ENCODE measurements at places on chromosomes 3 and 15.

DNA sequence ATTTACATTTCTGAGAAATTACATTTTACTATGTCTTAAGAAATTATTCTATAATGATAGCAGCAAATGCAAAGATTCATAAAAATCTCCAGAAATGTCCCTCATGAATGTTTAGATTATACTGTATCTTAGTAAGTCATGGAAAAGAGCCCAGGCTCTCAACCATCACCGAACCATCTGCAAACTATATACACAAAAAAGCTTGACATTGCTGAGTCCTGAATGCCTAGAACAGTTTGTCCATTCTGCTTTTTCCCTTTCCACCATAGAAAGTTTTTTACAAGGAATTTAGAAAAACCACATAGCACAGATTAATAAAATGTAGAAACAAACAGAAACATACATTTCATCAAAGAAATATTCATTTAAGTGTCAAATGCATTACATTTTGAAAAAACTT is 83.6 kb downstream of the MYO9A start:
- no peak for DNase-seq

- DNase-seq = no peak
These were observed 127.1 kb downstream of the ASB7 start for GRCh38 chr15:100729461-100729860.

DNA sequence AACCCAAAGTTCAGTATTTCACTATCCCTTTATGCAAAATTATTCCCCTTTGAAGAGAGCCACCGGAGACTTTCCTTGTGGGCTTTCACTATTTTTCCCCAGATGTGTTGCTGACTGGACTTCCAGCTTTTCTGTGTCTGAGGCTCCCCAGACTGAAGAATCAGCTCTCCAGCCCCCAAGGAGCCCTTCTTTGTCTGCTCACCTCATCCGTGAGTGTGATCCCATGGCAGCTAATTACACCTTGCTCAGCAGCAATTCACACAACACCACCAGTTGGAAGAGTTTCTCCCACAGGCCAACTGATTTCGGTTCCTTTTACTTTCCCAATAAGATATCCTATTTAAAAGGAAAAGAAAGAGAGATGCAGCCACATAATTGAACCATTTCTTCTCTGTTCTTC is 249.5 kb upstream of the TRIM42 start:
- no peak for DNase-seq

DNA sequence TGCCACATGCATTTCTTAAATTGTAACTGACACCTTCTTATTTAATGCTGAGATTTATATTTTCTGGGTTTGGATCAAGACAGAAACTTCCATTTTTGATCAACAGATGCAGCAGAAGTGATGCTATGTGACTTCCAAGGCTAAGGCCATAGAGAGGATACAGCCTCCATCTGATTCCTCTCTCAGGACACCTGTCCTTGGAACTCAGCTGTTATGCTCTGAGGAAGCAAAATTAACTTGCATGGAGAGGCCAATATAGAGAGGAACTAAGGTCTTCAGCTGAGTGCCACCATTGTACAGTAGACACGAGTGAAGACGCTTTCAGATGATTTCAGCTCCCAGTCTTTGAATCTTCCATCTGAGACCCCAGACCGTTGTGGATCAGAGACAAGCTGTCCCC is 296.9 kb upstream of the TBL1XR1 start:
- DNase-seq = no peak

- DNase-seq = no peak
These were observed 658.0 kb upstream of the DPPA4 start for GRCh38 chr3:109995377-109995776.

DNA sequence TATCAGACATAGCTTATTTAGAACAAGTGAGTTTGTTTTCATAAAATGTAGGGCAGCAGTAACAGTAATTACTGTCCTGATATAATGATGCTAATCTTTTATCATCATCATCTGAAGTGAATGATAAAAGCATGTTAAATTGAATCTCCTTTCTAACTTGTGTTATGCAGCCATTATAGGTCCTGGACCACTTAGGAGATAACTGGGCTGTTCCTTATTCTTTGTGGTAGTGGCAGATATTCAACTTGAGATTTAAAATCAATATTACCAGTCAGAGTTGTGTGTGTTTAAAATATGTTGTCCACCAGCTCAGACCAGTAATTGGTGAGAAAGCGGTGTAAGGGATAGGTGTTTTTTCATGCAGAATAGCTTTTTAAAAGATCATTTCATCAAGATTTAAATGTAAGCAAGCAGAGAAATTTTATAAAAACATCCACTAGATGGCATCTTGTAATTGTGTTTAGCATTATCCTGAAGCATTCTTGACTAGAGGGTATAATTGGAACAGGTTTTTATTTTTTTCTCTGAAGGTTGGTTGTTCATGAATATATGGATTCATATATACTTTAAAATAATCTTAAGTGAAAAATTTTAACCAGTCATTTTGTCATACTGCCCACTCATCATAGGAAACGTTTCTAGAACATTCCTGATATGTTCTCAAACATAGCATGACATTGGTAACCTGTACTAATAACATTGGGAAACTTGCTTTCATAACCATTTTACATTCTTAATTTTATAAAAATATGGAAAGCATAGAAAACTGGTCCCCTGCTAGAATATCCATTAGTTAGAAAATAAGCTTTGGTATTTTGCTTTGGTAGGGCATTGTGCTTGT is 153.9 kb downstream of the BBX start:
- DNase-seq = no peak

- DNase-seq = no peak
These were observed 95.4 kb downstream of the SRGAP3 start for GRCh38 chr3:9153904-9154619.

DNA sequence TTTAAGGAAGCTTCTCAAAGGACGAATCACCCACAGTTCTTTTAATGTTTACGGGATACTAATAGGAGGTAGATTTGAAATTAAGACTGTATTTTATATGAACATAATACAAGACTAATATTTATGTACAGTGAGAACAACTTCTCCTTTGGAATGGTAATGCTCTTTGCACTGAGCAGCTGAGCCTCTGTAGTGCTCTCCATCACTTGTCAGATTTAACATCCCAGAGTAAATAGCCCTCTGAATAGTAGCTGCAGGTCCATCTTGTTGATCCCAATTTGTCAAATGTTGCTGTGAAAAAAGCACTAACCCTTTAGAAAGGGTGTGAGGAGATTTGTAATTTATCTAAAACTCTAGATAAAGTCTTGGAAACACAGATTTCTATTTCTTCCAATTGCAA is 351.4 kb upstream of the KCNMB2 start:
- no peak for DNase-seq

GRCh38 chr3:119538772-119539171 is 20.6 kb downstream of the CD80 start:
- DNase-seq = no peak

GRCh38 chr15:57387564-57388076 is 11.3 kb downstream of the CGNL1 start:
- DNase-seq = no peak

DNA sequence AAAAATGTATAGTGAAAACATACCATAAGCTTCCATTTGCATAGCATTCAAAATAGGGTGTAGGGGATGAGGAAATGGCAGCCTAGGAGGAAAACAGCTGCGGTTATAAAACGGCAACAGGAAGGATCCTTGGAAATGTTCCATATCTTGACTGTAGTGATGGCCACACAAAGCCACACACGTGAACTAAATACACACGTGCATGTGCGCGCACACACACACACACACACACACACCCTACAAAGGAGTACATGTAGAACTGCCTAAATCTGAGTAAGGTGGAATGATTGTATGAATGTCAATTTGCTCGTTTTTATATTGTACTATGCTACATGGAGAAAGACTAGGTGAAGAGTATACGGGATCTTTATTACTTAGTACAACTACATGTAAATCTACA is 3.9 kb upstream of the IREB2 start:
- no peak for DNase-seq

GRCh38 chr15:84955089-84955848 is 26.4 kb upstream of the PDE8A start:
- DNase-seq = peak; percentile 37

DNA sequence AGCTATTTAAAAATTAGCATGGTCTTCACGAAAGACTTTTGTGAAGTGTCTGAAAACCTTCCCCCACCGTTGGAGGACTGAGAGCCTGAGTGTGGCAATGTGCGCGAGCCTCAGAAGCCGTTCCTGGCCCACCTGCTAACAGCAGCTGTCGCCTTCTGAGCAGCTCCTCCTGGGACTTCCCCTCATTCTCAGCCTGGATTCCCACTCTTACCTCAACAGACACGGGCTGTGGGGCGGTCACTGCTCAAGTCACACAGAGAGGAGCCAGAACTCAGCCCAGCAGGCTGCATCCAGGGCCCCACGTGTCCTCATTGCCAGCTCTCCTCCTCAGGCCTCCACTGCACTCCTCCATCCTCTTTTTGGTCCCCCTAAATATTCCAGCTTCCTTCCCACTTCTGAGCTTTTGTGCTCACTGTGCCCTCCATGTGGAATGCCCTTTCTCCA is 7.8 kb downstream of the DNASE1L3 start:
- no peak for DNase-seq

GRCh38 chr3:178508443-178508825 is 27.8 kb upstream of the KCNMB2 start:
- no peak for DNase-seq

DNA sequence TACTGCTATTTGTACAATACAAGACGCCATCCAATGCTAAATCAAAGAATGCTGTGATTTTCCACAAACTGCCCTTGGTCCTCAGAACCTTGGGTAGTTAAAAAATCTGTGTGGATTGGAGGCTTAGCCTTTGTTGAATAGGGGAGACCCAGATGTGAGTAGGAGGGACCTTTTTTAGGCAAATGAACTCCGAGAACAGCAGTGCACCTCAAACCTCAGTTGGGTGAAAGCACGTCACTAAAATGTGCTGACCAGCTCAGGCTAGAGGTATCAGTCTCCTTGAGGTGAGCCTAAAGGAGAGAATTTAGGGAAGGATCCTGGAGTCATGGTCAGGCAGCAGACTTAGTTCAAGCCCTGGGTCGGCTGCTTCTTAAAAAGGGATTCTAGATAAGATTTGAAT is 200.7 kb downstream of the SOX2 start:
- no peak for DNase-seq

GRCh38 chr15:85150130-85150480 is 168.4 kb downstream of the PDE8A start:
- DNase-seq = no peak

- DNase-seq = no peak
These were observed 78.4 kb downstream of the THRB start for GRCh38 chr3:24416224-24416623.

DNA sequence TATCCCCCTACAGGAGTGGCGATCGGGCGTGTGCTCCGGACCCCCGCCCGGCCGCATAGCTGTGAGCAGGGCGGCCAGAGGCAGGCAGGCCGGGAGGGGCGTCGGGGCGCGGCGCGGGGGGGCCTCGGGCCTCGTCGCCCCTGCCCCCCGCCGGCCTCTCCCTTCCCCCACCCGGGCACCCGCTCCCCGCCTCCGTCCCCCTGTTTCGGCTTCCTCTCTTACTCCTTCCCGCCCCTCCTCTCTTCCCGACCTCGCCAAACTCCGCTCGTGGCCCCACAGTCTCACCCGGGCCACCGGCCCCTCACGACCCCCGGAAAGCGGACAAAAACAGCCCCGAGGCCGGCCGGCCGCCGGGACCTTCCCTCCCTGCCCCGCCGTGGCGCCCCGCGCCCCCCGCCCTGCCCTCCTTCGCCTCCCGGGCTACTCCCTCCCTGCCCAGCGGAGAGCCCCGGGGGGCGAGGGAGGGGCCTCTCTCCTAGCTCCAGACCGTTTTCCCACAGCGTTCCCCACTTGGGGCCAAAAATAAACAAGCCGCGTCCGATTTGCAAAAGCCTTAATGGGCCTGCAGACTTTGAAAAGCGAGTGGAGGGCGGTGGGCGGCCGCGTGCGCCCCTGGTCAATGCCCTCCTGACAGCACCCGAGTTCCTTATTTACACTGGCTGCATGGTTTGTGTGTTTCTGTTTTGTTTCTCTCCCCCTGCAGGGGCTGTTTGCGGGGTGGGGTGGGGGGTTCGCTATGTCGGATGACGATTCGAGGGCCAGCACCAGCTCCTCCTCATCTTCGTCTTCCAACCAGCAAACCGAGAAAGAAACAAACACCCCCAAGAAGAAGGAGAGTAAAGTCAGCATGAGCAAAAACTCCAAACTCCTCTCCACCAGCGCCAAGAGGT is 1.0 kb downstream of the UBE2E1 start:
- no peak for DNase-seq

DNA sequence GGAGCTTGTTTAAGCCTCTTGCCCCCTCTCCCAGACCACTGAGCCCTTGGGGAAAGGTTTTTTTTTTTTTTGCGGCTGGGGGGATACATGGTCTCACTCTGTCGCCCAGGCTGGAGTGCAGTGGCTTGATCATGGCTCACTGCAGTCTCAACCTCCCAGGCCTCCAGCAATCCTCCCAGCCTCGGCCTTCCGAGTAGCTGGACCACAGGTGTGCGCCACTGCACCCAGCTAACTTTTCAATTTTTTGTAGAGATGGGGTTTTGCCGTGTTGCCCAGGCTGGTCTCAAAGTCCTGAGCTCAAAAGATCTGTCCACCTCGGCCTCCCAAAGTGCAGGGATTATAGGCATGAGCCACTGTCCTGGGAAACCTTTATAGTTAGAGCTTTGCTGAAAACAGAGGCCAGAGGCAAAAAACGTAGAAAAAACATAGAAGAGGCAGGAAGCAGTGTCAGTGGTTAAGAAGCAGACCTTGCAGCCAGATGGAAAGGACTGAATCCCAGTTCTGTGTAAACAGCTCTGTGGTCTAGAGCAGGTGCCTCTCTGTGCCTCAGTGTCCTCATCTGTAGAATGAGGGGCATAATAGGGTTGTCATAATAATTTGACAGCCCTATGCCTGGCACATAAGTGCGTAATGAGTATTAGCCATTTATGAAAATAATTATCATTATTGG is 33.1 kb downstream of the CMTM7 start:
- DNase-seq = no peak

- DNase-seq = peak; percentile 5
These were observed 580.4 kb upstream of the TBL1XR1 start for GRCh38 chr3:177777699-177778098.

GRCh38 chr3:32508711-32509110 is 6.1 kb upstream of the CMTM6 start:
- no peak for DNase-seq

GRCh38 chr15:76865548-76865991 is 39.6 kb downstream of the SCAPER start:
- no peak for DNase-seq

DNA sequence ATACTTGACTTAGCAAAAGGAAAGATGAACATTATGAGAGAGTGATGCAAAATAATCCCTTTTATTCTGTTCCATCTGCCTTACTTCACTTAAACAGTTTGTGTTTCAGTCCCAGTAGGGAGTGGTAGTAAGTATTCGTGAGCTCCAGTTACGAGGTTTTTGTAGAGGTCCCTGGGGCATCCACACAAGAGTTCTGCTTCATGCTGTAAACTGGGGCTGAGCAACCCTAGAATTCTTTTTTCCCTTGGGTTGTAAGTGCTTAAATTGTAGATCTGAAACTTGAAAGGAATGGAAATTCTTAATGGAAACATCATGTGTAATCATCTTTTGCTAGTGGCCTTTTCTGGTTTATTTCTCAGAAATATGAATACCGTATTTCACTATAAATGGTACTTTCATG is 79.5 kb downstream of the SEMA6D start:
- DNase-seq = no peak

Data from activated T-cell treated with anti-CD3 and anti-CD28 coated beads for 4 hours (primary cell).